Hippocampal formation (tissue), 2 donors: ENCODE measurements at places on chromosomes 2 and 18.
A peak's percentile ranks its signal among the peaks of the same experiment; 100 is the strongest.

DNA sequence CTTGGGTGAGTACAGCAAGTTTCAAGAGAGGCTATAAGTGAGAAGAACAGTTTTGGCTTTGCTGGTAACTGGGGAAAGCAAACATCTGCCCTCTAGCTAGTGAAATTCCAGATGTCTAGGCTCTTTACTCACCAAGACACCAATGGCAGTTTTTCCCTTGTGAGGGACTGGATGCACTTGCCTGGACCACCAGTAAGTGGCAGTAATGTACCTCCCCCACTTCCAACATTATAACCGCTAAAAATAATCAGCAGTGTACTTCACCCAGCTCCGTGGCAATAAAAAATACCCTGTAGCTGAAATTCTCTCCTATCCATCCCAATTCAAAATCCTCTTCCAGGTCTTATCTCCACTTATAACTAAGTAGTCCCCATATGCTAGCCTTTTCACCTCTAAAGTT is 383.9 kb downstream of the ARHGAP15 start:
- no peak for DNase-seq

DNA sequence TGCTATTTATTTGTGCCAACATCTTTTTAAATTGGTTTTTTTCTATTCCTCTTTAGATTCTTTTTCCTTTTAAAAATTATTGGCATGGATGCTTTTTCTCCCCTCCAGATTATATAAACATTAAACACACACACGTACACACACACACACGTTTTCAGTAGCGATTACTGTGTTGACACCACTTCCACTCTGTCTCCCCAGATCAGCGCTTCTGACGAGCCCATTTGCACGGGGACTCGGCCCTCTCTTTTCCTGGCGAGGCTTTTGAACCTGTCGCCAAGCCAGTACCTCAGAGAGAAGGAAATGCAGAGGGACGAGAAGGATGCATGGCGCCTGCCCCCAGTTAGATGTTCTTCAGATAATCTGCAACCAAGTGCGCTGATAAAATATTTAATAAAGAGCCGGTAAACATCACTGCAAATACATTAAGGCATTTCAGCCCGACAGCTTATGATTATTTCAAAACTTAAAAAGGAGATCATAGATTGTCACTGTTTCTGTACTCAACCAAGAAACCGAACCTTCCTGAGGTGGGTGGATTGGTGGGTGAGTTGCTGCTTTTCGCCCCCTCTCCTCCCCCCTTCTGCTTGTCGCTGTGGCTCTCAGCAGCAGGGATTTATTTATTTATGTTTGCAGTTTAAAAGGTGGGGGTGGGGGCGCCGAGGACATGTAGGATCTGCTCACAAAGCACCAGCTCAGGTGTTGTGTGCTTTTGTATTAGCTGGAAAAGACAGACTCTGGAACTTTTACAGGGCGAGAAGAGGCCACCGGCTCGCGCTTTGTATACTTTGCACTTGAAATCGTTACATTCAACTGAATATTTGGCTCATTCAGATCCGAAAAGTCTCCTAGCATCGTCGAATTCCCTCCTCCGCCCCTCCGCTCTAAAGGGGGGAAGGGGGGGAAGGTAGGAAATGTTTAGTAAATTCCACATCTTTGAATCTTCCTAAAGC is 787 bp upstream of the TBR1 start:
- DNase-seq: no peak

DNA sequence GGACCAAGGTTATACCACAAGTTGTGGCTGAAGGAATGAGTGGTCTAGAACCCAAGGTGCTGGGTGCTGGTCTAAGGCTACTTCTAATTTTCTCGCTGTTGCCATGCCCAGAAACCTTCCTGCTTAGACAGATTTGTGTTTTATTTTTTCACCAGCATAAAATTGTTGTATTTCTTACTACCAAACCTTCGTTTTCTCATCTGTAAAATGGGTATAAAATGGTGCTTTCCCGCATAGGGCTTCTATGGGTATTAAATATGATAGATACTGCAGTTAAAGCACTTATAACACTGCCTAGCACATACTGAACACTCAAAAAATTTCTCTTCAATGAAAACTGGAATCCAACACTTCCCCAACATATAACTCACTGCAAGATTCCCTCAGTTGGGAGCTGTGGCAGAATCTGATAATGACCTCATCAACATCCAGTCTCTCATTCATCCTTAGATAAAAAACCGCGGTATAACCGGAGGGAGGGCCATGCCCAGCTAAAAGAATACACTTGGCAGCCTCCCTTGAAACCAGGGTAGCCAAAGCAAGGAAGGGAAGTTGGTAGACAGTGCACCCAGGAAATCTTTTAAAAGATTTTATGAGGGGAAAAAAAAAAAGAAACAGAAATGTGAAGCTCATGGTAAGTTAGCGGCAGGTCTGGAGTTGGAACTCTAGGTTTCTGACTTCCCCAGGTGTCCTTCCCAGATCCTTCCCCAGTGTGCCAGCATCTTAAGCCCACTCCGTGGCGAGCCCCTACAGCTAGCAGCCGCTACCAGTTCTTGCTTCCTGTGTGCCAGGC is 1.2 kb downstream of the NEMP2 start:
- no peak for DNase-seq

- DNase-seq: no peak
Observed at GRCh38 chr2:206020171-206020570, 65.8 kb downstream of the INO80D start.

GRCh38 chr18:67047334-67047733 is 443.4 kb upstream of the CDH19 start:
- DNase-seq: no peak

- no peak for DNase-seq
Observed at GRCh38 chr2:112493048-112493447, 11.1 kb downstream of the TTL start.

- DNase-seq: no peak
Observed at GRCh38 chr2:230717600-230717999, 5.0 kb downstream of the CAB39 start.

DNA sequence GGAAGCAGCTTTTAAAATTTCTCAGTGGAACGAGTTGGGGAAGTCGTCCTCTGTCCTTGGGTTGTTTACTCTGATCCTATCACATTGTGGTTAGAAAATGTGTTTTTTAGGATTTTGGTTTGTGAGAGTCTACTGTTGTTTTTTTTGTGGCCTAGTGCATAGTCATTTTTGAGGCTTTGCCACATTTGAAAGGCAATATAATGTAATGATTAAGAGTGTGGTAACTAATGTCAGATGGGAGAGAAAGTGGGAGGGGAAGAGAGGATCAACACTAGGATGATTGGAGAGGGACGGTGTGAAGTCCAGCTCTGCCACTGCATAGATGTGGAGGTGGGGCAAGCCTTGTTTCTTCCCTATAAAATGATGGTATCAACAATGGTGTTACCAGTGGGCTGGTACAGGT is 8.5 kb downstream of the SP140L start:
- no peak for DNase-seq

DNA sequence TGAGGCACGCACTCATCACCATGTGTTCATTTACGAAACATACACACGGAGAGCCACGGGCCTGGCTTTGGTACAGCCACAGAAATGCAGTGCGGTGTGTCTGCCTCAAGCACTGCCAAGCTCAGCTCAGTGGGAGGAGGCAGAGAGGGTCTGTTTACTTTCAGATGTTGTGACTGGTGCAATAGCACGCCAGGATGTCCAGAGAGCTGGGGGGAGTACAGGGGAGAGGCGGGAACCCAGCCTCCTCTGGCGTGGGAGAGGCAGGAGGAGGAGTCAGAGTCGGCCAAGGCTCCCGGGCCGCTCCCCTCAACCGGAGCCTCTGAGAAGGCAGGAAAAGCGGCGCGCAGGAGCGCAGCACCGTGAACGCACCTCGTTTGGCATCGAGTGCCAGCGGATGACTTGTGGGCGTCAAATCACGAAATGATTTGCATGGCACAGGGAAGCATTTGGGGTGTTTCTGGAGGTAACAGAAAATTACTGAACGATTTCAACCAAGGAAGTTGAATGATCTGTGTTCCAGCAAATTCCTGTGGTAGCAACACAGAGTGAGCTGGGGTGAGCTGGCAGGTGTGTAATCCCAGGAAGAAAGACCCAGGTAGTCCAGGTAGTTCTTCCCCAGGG is 143.0 kb downstream of the ZNF516 start:
- DNase-seq: no peak

GRCh38 chr2:143901185-143901842 is 618.6 kb downstream of the ZEB2 start:
- DNase-seq: no peak

- DNase-seq: peak; percentile 33
Observed at GRCh38 chr2:20411361-20411894, 35.4 kb upstream of the RHOB start.

GRCh38 chr18:2797951-2798350 is 48.9 kb upstream of the EMILIN2 start:
- DNase-seq: no peak

- no peak for DNase-seq
Observed at GRCh38 chr2:39524061-39524460, 87.0 kb upstream of the MAP4K3 start.

GRCh38 chr2:67812682-67813081 is 250.1 kb downstream of the C1D start:
- no peak for DNase-seq

DNA sequence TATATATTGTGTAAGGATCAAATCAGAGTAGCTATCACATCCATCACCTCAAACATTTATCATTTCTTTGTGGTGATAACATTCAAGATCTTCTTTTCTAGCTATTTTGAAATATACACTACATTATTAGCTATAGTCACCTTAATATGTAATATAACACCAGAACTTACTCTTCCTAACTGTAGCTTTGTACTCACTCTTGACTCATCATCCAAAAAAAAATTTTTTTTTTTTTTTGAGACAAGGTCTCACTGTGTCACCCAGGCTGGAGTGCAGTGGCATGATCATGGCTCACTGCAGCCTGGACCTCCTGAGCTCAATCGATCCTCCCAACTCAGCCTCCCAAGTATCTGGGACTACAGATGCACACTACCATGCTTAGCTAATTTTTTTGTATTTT is 153.3 kb downstream of the EML6 start:
- no peak for DNase-seq

DNA sequence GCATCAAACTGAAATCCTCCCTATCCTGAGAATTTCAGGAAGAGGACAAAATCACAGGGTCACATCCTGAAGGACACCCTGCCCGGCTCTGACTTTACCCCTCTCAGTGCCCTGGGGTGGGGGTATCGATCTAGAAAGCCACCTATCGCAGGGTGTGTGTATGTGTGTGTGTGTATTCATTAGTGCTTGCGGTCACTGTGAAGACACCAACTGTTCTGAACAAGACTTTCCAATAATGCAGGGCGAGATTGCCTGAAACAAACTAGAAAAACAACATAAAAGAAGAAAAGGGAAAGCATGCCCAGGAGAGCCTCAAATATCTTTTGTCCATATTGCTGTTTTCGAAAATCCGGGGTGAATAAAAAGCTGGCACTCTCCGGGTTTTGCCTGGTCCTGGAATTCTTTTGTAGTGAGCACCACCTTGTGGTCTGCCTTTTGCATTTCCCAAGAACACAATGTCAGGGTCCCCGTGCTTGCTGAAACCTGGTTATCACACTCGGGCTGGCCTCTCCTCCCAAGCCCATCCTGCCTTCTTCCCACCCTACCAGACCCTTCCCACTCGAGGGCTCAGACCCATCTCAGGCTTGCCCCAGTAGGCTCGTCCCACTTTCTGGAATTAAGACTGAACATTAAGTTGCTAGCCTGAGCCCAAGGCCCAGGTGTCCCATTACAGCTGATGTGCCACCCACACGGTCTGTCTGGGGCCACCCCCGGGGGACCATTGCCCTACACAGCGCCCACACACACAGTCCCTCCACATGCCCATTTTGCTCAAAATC is 25.0 kb upstream of the COPS8 start:
- DNase-seq: peak; percentile 65

DNA sequence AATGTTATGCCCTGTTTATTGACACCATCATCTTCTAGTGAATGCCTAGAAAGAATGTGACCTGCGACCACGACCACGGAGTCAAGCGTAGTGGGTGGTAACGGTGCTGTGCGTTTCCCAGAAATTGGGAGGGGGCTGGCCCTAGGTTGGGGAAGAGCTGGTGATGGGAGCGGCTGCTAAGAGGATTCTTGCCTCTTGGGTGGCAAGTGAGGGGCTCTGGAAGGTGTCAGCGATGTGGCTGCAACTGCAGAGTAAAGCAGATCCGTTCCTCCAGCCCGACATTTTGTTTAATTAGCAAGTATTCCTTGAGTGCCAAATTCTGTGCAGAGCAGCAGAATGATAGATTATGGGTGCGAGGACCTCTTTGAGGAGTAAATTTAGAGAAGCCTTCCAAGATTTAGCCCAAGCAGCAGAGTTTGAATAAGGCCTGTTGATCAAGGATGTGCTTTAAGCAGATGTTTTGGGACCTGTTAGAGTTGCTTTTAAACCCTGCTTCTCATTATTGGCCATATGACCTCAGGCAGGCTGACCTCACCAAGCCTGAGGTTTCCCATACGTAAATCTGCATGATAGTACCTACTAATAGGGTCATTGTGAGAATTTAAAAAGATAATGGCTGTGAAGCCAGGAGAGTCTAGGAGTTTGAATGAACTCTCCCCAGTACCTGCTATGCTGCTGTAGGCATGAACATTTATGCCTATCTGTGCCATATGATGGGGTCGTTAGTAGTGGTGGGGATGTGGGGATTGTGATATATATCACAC is 287.7 kb downstream of the PTGR3 start:
- DNase-seq: no peak

DNA sequence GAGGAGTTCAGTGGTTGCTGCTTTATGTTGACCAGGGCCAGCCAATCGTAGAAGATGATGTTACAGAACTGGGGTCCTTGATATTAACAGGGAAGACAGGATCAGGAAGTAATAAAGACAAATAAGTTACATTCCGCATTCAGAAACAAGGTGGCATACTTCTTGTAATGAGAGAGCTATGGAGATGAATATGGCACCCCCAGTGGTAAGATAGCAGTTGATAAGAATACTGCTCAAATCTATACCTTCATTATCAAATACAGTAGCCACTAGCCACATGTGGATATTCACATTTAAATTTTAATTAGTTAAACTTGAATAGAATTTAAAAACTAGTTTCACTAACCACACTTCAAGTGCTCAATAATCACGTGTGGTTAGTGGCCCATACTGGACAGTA is 290.4 kb upstream of the RBMS1 start:
- no peak for DNase-seq

DNA sequence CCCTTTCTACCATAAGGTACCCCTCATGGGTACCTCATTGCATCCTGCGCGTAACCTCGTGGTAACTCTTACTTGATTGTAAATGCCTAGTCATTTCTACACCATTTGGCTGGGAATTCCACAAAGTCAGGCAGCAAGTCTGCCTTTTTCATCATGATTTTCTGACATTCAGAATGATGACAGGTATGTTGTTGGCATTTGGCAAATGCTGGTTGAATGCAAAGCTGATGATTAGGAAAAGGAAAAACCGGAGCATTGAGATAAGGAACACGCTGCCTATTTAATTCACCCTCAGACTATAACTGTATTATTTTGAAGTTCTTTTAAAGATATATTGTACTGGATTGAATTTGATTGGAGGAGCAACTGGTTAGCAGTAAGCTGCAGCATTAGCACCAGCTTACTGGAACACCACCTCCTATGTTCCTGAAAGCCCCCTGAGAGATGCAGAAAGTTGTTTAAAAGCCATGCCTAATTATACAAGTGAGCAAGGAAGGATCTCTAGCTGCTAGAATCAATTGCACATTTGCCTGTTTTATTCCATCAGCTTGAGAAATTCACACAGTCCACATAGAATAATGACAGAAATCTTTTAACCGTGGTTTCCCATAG is 520.1 kb downstream of the LRP1B start:
- DNase-seq: no peak

- DNase-seq: no peak
Observed at GRCh38 chr18:75246721-75247610, 36.4 kb downstream of the TSHZ1 start.

- no peak for DNase-seq
Observed at GRCh38 chr2:20589975-20590703, 60.8 kb downstream of the HS1BP3 start.

- peak; percentile 49 for DNase-seq
Observed at GRCh38 chr18:9135912-9136314, 668 bp upstream of the ANKRD12 start.
